ENCODE measurements at places on chromosomes 1 and 21.

DNA sequence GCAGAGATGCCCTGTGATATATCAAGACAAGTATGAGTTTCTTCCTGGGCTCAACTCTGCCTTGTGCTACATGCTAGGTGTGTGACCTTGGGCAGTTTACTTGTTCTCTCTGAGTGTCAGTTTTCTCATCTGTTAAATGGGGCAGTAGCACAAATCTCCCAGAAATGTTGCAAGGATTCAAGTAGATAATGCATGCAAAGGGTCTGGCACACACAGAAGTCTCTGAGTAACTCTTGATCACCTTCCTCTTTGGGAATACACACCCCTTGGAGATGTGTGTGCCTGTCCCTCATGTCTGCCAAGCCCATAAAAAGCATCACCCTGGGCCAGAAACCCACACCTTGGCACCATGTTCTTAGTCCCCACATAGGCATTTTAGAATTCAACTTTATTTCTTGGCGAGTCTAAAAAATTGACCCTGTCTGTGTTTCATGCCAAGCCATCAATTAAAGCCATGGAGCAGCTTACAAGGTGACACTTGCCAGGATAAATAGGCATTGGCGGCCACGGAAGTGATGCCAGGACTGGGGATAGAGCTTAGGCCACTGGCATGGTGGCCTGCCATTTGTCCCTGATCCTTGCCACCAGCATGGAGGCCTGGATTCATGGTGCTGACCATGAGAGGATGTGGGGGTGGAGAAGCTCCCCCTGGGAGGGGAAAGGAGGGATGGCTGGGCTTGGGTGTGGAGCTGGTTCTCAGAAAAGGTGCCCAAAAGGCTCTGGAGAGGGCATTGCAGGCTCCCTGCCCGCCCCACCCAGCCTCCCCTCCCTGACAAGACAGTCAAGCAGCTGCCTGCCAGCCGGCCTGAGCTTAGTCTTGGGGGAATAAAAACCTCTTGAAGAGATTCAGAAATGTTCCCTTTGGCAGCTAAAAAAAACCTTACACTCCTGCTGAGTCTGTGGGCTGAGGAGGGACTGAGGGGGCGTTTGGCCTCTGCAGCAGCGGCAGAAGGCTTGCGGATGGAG is 118.0 kb upstream of the IPO9 start:
- no peak for DNase-seq

DNA sequence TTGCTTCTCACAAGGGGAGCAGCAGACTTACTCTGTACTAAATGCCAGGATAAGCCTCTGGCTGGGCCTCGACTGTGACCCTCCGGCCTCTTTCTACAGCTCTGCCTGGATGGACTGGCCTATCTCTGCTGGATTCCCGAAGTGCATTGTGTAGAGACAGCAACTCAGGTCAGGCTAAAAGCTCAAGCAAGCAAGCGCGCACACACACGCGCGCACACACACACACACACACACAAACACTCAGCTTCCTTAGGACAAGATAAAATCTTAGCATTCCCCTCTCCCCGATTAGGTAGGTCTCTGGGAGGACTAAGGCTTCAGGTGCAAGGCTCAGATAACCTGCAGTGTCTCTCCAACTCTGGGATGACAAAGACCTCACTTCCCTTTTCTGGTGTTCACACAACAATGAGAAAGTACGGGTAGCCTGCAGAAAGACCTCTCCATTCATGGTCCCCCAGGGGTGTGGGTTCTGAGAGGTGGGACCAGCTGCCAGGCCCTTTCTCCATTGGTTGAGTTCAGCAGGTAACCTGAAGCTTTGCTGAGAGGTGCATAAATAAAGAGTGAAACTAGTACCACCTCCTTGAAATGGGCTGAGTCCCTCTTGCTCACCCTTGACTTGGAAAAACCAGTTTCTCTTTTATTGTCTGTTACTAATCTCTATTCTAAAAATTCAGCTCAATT is 155.1 kb upstream of the CAMK1G start:
- no peak for DNase-seq

- DNase-seq = no peak
Measured at GRCh38 chr1:17561247-17561548, 21.7 kb downstream of the ARHGEF10L start.

- no peak for DNase-seq
Measured at GRCh38 chr1:50476800-50477199, 53.6 kb upstream of the DMRTA2 start.

GRCh38 chr1:170277985-170278384 is 132.2 kb downstream of the NTMT2 start:
- DNase-seq = no peak

DNA sequence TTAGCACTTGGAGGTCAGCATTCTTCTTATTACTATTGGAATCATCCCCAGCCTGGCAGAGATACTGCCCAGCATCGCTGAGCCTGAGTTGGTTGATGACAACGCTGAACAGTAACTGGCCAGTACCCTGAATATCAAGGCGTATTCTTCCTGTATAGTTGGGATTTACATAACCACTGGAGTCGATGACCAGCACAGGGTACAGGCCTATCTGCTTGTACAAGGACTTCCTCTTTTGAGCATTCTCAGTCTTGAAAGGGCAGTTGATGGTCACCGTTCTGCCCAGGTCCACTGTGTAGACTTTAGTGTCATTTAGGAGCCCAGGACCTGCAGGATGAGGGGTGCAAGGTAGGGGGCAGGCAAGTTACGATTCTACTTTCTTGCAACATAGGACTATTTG is 8.8 kb downstream of the PIGR start:
- no peak for DNase-seq

GRCh38 chr1:36693161-36693525 is 210.4 kb upstream of the CSF3R start:
- no peak for DNase-seq

- no peak for DNase-seq
Measured at GRCh38 chr1:183295521-183295920, 109.5 kb downstream of the LAMC2 start.

DNA sequence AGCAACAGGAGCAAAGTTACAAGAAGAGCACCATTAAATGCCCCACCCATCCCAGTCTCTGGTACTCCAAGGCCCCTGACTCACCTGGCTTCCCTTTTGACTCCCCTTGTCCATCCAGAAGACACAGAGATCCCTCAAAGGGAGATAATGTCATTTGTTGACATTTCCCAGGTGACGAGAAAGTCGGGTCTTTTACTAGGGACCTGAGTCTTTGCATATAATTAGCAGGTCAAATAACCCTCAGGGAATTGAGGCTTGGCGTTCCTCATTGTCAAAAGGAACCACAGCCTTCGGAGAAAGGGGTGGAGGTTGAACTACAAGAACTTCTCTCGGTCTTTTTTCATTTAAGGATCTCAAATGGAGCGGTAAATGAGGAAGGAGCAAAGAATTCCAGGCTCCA is 133.2 kb downstream of the PROX1 start:
- DNase-seq = no peak

- DNase-seq = no peak
Measured at GRCh38 chr1:162191396-162192305, 122.2 kb downstream of the NOS1AP start.

DNA sequence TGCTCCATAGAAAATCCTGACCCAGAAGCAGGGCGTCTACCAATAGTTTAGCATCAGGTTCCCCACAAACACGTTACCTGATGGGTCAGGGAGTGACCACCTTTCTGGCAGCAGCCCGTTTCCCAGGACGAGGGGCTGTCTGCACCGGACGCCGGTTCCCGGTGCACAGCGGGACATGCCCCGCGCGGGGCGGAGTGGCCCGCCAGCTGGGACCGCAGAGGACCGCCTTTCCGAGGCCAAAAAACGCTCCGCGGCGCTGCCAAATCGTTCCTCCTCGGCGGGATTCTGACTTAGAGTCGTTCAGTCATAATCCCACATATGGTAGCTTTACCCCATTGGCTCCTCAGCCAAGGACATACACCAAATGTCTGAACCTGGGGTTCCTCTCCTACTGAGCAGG is 126.1 kb downstream of the LIPI start:
- DNase-seq = no peak

GRCh38 chr1:24874611-24875234 is 55.4 kb downstream of the RUNX3 start:
- DNase-seq = no peak

Measured in NK-92 treated with Interleukin-12 subunit alpha and Interleukin-12 subunit beta, amount 100 ng/mL, for 24 hours (cell line).